Right renal pelvis (tissue), 4 donors: ENCODE measurements at places on chromosomes 4 and X.

- no peak for DNase-seq
These were observed 28.1 kb upstream of the GLRA3 start for GRCh38 chr4:174856926-174857800.

- no peak for DNase-seq
These were observed 47.3 kb upstream of the FAM9B start for GRCh38 chrX:9081271-9081670.

- no peak for DNase-seq
These were observed 11.4 kb upstream of the NYX start for GRCh38 chrX:41435708-41436107.

DNA sequence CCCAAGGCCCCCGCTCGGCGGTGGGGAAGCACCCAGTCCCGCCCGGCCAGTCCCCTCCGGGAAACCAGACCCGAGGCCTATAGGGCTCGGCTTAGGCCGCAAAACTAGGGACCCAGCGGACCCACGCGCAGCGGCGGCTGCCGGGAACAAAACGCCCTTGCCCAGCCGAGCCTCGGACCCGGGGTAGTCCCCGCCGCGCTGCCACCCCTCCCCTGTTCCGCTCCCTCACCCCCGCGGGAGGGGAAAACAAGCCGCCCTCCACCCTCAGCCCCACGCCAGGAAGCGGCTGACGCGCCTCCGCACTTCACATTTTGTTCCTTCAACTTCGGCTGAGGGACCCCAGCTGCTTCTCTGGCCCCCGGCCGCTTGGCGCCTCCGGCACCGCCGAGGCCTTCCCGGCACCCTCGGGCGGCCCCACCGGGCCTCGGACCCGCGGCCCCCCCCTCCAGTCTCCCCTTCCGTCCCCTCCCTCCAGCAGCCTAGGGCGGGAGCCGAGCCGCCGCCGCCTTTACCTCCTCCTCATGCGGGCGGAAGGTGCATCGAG lies 694 bp downstream of the PDS5A start:
- no peak for DNase-seq

- DNase-seq, result no peak
These were observed 537.8 kb upstream of the BOD1L1 start for GRCh38 chr4:14165222-14165920.

GRCh38 chrX:85084770-85085393 lies 81.2 kb downstream of the APOOL start:
- no peak for DNase-seq

- DNase-seq, result no peak
These were observed 213.3 kb downstream of the GLUD2 start for GRCh38 chrX:121260596-121261240.
